Kidney glomerular epithelial cell (primary cell): ENCODE measurements at places on chromosomes 12 and 14.

- no peak for DNase-seq
Measured at GRCh38 chr12:131348646-131349045, 362.2 kb upstream of the SFSWAP start.

GRCh38 chr12:89878327-89878726 lies 169.7 kb upstream of the ATP2B1 start:
- no peak for DNase-seq

DNA sequence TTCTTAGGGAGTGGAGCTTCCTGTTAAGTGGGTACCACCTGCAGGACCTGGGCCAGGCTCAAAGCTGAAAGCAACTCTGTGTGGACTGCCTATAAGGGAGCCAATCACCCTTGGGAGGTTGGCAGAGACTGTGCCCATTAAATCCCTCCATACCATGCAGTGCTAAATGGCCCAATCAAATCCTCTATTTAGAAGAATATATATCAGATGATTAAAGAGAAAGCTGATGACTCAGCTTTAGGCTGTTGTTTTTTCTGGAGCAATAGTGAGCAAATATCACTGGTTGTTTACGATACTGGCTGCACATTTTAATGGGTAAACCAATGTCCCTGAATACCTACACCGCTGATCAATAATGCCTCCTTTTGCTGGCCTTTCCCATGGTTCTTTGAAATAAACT lies 101.3 kb downstream of the TMX1 start:
- DNase-seq: no peak

- no peak for DNase-seq
Measured at GRCh38 chr14:54775486-54776140, 127.0 kb downstream of the GCH1 start.

- no peak for DNase-seq
Measured at GRCh38 chr12:55965941-55966407, at the start of gene PMEL. Gene PMEL, minus strand, starts transcription at chr12:55966042. Its CDS starts 31 bp downstream, at chr12:55966011.

GRCh38 chr14:67493092-67493717 lies 4.7 kb upstream of the TMEM229B start:
- DNase-seq: no peak

- no peak for DNase-seq
Measured at GRCh38 chr12:116876151-116876869, 4.9 kb downstream of the HRK start.

GRCh38 chr12:88496891-88497371 lies 83.3 kb downstream of the KITLG start:
- DNase-seq: no peak

DNA sequence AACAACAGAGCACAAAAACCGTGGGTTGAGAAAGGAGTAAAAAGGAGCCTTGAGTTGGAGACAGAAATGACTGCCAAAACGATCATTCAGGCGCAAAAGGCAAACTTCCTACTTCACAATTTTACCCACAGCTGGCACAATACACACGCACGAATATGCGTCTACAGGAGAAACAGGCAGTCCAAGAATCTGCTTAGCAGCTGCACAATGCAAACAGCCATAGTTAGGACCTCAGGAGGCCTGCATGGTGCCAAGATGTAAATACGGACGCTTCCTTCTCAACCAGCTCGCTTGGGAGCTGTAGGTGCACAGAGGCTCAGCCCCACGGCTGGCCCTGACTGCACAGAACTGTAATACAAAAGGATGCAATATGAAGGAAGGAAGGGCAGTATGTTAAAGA lies 250.1 kb upstream of the CAND1 start:
- no peak for DNase-seq

GRCh38 chr12:124097701-124098100 lies 124.7 kb downstream of the ZNF664 start:
- no peak for DNase-seq

DNA sequence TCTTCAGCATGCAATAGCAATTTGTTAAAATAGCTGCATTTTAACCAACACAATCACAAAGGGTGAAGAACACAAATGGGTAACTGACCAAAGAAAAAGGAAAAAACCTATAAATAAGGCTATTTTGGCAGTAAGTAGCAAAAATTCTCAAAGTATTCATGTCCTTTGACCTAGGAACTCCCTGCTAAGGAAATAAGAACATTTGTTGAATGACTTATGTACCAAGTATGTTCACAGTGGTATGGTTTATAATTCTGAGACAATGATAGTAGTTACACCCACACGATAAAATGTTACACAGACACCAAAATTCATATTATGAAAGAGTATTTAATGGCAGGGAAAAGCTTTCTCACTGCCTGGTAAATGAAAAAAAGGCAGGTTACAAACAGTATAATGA lies 16.9 kb downstream of the CCDC88C start:
- DNase-seq: peak; percentile 2

DNA sequence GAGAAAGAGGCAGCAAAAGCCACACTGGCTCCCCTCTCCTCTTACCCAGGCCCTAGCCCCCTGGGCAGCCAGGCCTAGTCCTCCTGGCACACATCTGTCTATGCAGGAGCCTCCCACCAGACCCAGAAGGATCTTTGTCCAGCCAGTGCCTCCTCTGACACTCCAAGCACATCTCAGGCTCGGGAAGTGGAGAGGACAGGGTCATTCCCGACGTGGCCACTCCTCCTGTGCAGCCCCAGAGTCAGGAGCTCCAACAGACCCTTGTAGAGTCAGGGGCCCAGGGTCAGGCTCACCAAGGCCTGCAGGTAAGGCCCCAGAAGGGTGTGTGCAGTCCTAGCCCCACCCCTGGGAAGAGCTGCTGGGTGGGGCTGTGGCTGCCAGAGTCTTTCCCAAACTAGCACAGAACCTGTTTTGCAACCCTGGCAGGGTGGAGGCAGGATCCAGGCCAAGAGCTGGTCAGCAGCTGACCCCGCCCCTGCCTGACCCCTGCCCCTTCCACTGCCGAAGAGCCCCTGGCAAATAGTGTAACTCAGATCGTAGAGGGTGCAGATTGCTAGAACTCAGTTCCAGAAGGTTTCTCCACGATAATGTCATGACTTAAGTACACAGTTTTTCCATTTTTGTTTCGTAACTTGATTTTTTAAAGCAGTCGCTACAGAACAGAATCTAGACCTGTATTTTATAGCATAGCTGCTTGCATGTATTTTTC lies 26.6 kb upstream of the PNMA1 start:
- DNase-seq: no peak

GRCh38 chr12:80498059-80498728 lies 54.2 kb downstream of the PTPRQ start:
- no peak for DNase-seq

DNA sequence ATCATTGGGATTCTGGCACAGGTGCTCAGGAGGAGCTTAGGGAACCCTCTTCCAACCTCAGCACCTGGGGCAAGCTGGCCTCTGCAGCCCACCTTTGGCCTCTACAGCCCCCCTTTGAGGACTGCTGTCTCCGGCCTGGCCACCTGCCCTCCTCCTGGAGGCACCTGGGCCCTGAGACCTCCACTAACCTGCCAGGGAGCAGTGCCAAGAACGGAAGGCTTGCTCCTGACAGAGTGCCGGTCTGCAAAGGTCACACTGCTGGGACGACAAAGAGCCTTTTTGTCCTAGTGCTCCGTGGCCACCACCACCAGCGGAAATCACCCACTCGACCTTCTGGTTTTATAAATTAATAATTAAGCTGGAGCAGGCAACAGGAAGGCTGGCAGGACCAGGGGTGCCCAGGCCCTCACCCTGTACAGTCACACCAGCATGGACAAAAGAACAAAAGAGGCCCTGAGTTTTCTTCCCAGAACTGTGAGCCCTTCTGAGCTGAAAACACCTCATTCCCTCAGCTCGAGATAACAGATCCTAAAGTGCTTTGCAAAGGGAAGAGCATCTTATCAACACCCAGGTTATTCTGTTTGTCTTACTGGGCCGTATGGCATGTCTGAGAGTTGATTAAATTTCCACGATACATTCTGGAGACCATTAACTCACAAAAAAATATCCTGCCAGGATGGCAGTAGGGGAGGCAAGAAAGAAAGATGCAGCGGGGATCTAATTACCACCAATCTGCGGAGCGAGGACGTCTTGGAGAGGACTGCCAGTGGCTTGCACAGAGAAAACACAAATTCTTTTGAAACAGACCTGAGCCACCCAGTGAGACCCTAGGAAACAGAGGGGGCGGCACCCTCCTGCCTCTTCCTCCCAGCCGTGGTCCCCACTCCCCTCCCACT lies 8.2 kb downstream of the TESC start:
- DNase-seq: peak; percentile 16

GRCh38 chr14:79260406-79260805 lies 950.9 kb downstream of the DIO2 start:
- DNase-seq: no peak

DNA sequence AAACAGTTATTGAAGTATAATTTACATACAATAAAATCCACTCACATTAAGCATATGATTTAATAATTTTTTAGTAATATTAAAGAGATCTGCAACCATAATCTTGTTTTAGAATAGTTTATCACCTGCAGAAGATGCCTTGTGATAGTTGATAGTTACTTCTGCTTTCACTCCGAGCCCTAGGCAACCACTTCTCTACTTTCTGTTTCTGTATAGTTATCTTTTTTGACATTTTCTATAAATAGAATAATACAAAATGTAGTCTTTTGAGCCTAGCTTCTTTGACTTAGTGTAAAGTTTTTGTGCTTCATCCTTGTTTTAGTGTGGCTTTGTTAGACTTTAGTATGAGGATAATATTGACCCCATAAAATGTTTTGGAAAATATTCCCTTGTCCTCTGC lies 111.0 kb downstream of the MNAT1 start:
- DNase-seq: no peak

DNA sequence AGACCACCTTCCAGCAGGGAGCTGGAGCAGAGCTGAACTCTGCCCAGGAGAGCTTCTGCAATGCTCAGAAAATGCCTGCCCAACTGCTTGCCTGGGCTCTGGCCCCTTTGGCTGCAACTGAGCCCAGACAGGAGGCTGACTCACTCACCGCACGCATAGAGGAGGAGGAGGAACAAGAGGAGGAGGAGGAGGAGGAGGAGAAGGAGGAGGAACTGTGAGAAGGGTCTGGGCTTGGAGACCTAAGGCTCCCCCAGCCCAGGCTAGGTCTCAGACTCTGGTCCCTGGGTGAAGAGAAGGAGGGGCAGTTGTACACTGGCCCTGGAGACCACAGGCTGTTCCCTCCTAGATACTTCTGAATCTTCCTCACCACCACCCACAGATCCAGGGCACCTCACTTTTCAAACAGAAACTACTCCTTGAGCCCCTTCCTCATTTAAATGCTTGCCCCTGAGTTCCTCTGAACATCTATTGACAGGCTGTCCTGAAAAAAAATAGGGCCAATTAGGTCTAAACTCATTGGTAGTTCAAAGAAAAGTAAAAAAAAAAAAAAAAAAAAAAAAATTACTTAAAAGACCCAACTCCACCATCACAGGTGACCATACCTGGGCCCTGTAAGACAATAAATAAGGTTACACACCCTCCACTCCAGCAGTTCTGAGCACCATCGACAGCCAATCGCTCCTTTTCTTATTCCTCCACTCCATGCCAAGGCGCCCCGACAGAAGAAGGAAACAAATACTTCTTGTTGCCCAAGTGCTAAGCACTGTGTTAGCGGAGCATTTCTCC lies 674 bp downstream of the VDR start:
- DNase-seq: peak; percentile 55

DNA sequence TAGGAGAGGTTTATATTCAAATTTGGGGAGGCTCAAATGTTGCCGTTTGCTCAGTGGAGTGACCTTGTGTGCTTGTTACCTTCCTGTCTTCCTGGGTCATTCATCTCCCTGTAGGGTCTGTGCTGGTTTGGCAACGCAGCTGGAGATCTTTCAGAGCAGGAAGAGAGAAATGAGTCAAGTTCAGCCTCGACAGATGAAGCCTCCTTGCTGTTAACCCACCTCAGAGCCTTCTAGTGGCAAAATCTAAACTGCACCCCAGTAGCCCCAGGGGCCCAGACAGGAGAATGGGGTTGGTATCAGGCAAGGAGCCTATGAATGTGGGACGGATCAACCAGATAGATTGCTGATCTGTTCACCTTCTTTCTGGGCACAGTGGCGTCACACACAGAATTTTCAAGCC lies 999.3 kb downstream of the VRK1 start:
- no peak for DNase-seq

GRCh38 chr14:55361190-55361589 lies 50.4 kb downstream of the ATG14 start:
- DNase-seq: no peak

DNA sequence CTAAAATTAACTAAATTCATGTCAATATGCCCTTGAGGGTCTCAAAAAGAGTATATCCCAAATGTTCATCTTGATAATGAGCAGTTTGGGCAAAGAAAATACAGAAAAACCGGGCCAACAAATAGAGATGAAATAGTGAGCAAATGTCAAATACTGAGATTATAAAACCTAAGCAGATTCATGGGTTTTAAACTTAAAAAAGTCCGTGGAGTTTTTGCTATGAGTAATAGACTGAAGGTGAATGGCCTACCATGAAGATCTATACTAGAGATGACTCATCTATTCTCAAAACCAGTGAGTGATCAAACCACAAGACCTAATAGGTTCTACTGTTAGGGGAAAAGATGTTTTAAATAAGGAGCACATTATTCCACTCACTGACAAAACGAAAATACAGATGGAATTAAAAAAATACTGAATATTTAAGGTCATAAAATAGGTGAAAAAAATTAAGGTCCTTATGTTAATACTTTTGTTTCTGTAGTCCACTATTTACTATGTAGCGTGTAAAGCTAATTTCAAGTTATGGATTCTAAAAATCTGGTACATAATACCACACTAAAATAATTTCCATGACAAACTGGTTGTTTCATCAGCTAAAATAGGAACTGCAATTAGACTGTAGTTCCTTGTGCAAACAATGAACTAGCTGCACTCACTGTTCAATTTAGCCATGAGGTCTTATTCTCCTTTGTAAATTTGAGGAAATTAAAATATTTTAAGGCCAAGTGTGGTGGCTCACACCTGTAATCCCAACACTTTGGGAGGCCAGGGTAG lies 5.0 kb downstream of the HNRNPC start:
- DNase-seq: peak; percentile 55

DNA sequence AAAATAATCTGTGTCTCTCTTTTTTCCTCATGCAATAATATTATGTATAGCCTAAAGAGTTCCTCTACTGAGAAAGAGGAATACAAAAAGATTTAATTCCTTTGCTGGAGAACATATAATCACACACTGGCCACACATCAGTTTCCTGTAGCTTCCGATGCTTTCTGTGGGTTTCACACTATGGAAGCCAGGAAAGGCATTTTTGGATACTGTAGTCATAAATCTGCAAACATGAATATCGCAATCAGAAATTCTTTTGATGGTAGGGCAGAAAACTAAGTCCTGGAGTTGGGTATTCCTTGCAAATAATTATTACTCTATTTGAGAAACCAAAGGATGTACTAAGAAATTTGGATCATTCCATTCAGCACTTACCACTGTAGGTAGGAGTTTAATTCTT lies 260.0 kb downstream of the ACSS3 start:
- no peak for DNase-seq

- no peak for DNase-seq
Measured at GRCh38 chr14:51351997-51352396, 112.0 kb downstream of the TMX1 start.

- DNase-seq: no peak
Measured at GRCh38 chr14:64193821-64194220, 100.3 kb downstream of the ESR2 start.

- DNase-seq: no peak
Measured at GRCh38 chr12:8031872-8032241, 659 bp upstream of the FOXJ2 start.

GRCh38 chr12:538731-539539 lies 79.2 kb downstream of the B4GALNT3 start:
- no peak for DNase-seq
